ENCODE measurements at places on chromosomes 13 and 19. TPM values are rescaled to one million over a fixed set of nuclear protein-coding genes. Genes with fewer than 3 reads are reported as not detected.

DNA sequence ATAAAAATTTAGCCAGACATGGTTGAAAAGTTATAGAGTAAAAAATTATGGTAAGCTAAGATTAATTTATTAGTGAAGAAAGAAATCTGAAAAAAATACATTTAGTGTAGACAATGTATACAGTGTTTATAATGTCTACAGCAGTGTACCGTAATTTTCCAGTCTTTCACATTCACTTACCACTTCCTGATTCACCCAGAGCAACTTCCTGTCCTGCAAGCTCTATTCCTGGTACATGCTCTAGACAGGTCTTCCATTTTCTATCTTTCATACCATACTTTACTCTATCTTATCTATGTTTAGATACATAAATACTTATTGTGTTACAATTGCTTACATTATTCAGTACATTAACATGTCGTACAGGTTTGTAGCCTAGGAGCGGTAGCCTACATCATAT, 1387.8 kb upstream of the ATXN8OS start:
- no peaks in the 10 kb centered on the region for H3K36me3 ChIP-seq
- no peak overlapping the region for H3K27ac ChIP-seq
- H3K4me3 ChIP-seq = no peak overlapping the region
- H3K4me1 ChIP-seq = peaks cover 6% of the 10 kb centered on the region
- no peak for DNase-seq

- no peaks in the 10 kb centered on the region for H3K4me1 ChIP-seq
- DNase-seq = no peak
Observed at GRCh38 chr13:40875583-40875982, 86.2 kb downstream of the SLC25A15 start.

RXFP2 gene
- not detected for total RNA-seq

DNA sequence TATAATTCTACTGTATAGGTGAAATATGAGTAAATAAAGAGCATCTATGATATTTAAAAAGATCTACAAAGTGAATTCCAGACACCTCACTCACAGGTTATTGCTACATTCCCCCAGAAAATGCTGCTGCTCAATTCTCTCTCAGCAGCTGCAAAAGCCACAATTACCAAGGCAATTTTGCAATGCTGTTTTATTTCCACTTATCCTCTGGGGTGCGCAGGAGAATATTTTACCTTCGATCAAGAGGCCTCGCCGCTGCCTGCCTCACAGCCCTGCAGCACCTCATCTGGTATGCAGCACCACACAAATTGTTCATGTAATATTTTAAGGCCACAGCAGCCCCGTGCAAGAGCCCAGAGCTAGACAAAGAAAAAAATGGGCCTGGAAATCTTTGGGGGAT, 333.2 kb downstream of the DNAJC15 start:
- no peak overlapping the region for H3K4me3 ChIP-seq
- no peak overlapping the region for H3K27ac ChIP-seq
- H3K4me1 ChIP-seq = peaks cover 3% of the 10 kb centered on the region
- H3K36me3 ChIP-seq = no peaks in the 10 kb centered on the region

SLC7A9 gene
- not detected for total RNA-seq

ZNF723 gene
- total RNA-seq = not detected
